Activated T-helper 1 cell treated with Interleukin-2 at 50 U/mL for 16 hours (primary cell): ENCODE measurements at places on chromosomes 16 and 17.

DNA sequence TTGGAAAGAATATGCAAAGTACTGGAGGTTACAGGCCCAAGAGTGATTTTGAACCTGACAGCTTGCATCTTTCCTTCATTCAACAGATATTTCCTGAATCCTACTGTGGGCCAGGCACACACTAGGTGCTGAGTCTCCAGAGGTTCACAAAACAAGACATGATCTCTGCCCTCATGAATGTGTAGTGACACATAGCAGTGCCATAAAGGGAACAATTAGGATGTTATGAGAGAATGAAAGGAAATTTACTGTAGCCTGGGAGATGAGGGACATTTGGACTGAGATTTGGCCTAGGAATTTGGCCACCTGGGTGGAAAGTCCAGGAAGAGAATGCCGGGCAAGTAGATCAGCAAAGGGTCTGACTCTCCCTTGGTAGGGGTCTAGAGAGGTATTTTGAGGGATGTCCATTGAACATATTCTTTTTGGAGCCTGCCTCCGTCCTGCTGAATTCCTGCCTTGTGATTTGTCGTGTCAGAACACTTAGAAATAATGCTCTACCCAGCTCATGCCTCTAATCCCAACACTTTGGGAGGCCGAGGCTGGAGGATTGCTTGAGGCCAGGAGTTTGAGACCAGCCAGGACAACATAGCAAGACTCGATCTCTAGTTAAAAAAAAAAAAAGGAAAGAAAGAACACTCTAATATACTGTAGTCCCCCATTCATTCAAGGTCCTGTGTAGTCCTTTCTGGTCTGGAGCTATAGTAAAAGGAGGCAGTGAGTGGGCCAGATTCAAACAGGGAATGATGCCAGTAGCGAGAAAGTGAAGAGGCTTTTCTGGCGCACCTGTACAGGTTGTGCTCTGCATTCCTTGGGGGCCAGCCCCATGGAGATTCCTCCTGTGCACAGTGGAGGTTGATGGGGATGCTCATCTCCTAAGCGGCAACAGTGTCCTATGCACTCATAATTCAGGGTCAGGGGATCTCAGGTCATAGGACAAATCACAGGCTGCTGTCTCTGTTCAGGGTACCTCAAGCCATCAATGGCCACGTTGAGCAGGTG lies 90.6 kb upstream of the CLEC18A start:
- DNase-seq: no peak

- DNase-seq: no peak
These were observed 170.2 kb downstream of the RAB11FIP4 start for GRCh38 chr17:31561469-31562375.

GRCh38 chr16:11625769-11626168 lies 39.0 kb upstream of the LITAF start:
- DNase-seq: no peak

DNA sequence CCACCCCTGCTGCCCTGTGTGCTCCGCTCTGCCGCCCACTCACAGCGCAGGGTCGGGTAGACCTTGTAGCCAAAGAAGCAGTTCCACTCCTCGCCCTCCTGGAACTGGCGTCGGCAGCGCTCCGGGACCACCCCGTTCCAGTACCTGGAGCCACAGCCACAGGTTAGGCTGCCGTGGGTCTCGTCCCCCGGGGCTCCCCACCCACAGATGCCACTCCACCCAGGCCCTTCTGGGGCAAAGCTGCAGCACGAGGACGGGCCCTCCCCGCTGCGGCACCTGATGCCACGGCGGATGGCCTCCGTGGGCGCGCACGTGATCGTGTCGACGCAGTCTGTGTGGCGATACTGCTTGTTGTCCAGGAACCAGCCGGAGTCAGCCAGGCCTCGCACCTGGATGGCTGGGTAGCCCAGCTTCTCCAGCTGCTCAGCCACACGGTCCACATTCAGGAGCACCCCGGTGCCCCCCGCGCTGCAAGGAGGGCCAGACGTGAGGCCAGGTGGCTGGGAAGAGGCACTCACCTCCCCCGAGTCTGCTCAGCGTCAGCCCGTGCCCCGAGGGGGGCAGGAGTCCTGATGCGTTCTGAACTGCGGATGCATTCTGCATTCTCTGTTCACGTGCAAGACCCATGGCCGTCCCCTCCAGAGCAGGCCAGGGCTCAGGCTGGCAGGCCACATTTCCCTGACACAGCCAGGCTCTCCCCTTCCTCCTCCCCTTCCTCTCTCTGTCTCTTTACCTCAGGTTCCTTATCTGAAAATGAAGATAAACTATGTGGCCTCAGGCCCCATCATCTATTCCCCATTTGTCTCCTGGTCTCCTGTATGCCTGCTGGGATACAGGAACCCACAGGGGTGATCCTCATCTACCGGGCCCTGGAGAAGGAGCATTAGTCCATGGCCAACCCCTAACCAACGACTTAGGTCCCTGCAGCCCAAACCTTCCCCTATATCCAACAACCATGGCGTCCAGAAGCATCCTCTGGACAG lies 4.1 kb downstream of the NOTUM start:
- DNase-seq: no peak

- DNase-seq: no peak
These were observed 87.2 kb downstream of the NOG start for GRCh38 chr17:56680676-56681075.

DNA sequence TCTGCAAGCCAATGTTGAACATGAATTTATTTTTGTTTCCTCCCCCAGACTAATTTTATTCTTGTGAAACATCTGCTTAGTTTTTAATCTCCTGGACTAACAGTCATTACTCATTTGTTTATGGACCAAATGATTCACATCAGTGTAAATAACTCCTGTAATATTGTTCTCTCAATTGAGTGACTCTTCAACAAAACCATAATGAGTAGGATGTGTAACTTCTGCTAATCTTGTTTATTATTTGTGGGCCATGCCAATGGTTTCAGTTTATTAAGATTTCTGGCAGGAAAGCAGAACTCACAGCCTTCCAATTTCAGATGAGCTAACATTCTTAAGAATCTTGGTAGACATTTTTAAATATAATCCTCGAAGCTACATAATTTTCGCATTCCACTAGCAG lies 1216.3 kb upstream of the GOT2 start:
- DNase-seq: no peak

DNA sequence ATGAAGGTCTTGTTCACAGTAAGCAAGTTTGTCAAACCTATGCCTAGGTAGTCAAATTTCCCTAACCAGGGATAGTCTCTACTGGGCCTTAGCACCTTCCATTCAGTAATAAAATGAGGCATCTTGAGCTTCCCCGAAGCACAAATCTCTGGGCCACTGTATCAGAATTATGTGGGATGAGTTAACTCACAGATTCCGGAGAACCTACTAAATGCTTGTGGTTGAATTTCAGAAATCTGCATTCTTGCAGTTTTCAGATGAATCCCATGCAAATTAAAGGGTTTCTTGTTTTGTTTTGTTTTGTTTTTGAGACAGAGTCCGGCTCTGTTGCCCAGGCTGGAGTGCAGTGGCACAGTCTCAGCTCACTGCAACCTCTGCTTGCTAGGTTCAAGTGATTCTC lies 478.8 kb upstream of the HSBP1 start:
- no peak for DNase-seq

- no peak for DNase-seq
These were observed 390.8 kb downstream of the ZFHX3 start for GRCh38 chr16:72657164-72657563.

DNA sequence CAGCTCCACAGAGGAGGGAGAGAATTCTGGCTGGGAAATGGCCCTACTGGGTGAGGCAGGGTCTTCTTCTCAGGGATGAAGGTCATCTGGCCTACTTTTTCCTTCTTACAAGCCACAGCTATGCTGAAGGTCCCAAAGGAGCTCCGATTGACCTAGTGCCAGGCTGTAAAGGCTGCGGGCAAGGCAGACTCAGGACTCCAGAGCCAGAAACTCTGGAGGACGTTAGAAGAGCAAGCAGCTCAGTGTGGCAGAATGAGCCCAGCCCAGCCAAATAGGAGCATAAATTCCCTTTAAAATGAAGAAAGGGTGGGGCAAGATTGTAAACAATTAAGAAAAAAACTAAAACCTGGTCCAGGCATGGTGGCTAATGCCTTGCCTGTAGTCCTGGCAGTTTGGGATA lies 20.1 kb upstream of the CNOT1 start:
- DNase-seq: no peak

DNA sequence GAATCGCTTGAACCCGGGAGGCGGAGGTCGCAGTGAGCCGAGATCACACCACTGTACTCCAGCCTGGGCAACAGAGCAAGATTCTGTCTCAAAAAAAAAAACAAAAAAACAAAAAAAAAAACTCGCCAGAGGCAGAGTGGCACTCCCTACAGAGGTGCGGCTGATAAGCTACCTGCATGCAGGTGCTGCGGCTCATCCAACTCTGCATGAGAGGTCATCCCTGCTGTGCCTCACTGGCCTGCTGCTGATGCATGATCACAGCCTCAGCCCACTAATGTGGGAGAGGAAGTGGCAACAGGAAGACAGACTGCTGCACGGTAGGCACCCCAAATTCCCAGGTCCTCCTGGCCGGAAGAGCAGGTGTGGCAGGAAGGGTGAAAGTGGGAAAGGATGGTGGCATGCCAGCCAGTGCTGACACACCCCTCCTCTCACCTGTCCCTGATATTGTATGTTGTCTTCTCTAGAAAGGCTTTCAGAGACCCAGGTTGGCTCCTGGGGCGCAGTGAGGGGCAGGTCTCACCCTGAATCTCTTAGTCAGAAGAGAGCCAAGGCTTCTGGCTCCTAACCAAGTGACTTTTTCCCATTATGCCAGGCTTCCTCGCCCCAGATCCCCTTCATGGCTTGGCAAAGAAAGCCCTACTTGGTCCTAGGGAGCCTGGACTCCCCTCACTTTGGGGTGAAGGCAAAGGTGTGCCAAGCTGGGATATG lies 11.8 kb downstream of the NXPH3 start:
- no peak for DNase-seq

DNA sequence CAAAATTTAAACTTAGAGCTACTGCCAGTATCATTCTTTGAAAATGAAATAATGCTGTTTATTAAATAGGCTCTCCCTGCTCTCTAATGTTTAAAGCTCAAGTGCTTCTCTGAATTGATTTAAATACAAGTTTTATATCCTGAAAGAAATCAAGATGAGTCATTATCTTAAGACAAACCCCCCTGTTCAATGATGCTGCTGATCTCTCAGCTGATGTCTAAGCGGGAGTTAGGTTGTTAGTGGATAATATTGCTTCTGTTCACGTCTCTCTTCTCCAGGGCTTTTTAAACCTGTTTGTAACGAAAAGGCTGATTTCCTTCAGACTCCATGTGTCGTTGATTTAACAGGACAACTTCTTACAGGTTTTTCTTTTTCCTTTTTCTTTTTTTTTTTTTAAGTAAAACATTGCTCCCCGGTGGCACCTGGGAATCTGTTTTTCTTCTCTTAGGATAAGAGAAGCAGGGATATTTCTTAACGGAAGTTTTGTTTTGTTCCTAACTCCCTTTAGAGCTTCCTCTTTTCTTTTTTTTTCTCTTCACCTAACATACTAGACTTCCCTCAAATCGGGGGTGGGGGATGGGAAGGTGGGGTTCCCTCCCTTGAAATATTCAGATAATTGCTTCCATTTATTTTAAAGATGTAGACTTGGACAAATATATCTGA lies 807 bp upstream of the LYRM9 start:
- no peak for DNase-seq

DNA sequence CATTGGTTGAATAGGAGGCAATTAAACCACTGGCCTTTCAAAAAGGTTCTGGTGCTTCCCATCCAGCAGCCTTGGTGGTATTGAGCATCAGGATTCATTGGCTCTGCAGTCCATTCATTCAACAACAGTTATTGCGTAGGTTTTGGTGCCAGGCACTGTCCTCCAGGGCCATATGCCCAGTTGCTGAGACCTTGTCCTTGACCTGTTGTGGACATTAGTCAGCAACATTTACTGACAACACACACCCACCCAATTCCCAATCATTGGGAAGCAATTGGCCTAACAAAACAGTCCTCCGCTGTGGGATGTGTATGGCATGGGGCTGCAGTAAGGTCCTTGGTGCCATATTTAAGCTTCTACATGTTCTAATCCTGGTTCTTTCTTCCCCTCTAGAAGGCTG lies 82.2 kb downstream of the AXIN2 start:
- DNase-seq: no peak

GRCh38 chr17:17942846-17943245 lies 29.4 kb downstream of the TOM1L2 start:
- no peak for DNase-seq

DNA sequence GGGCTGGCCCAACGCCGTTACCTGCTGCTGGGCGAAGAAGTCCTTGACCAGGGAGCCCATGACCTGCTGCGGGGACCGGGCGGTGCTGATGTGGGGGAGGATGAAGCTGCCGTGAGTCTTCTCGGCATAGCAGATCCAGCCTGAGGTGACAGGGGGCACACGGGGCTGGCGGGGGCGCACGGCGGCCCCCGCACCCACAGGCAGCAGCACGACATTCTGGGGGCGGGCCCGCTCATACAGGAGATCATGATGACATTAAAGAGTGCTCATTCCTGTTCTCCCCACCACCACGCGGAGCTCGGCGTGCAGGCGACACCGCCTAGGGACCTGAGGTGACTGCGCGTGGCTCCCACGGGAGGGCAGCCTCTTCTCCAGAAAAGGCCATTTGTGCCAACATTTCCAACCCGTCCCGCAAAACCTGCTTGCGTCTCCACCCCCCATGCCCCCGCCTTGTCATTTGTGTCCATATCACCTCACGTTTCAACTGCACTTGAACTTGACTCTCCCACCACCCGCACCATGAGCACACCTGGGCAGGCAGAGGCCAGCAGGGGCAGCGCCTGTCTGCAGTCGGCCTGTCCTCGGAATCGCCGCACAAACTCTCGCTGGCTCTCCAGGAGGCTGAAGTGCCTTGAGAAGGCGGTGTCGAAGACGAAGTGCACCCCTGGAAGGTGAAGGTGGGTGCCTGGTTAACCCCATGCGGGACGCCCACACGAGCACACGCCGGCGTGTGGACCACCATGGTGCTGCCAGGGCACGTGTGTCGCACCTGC lies 6.4 kb downstream of the CIAO3 start:
- DNase-seq: no peak

DNA sequence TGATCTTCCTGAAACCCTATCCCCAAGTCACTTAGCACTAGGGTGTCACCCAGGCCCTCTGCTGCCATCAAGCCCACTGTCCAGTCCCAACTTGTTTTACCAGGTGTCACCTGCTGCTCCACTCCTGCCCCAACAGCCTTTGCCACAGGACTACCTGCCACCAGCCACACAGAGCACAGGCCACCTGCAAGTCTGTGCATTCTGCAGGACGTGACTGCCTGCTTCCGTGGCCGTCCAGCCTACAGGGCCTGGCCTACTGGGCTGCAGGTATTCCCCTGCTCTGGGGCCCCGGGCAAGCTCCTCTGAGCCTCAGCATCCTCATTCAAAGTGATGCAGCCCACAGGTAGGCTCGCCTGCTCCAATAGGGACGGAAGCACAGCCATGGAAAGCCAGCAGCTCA lies 3.2 kb downstream of the MCRIP1 start:
- no peak for DNase-seq
